ENCODE measurements at places on chromosomes 3 and 15.

DNA sequence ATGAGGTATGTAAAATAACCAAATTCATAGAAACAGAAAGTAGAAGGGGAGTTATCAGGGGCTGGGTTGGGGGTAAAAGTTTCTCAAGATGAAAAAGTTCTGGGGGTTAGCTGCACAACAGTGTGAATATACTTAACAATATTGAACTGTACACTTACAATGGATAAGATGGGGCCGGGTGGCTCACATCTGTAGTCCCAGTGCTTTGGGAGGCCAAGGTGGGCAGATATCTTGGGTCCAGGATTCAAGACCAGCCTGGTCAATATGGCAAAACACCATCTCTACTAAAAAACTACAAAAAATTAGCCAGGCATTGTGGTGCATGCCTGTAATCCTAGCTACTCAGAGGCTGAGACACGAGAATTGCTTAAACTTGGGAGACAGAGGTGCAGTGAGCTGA lies 274.3 kb downstream of the TJP1 start:
- DNase-seq, result no peak

DNA sequence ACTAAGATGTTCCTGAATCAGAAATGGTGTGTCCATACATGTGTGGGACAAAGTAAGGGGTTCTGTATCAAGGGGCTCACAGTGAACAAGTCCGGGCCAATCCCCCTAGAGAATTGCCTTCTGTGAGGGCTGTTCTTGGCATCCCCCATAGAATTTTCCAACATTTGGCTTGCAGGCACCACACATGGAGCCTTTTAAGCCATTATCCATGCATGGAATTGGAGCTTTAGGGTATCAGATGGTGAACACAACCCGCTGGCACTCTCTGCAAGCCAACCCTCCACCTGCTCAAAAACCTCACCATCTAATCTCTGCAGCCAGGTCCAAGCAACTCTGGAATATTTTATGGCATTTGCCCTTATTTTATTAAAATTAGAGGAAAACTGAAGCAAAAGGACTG lies 278.7 kb downstream of the ERC2 start:
- DNase-seq, result no peak

DNA sequence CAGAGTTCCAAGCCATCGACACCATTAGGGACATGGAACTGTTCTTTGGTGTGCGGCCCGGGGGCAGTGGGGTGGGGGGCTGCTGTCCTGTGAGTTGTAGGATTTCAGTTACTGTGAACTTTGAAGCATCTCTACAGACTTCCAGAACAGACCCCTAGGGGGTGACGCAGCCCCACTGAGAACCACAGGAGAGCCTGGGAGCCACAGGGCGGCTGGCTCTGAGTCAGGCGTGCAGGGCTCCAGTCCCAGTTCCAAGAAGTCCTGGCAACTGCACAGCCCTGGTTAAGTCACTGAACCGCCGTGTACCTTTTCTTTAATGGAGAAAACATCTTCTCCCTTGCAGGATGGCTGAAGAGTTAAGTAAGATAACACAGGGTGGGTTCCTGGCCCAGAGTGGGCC lies 23.5 kb upstream of the LRTM1 start:
- DNase-seq, result peak; percentile 66

DNA sequence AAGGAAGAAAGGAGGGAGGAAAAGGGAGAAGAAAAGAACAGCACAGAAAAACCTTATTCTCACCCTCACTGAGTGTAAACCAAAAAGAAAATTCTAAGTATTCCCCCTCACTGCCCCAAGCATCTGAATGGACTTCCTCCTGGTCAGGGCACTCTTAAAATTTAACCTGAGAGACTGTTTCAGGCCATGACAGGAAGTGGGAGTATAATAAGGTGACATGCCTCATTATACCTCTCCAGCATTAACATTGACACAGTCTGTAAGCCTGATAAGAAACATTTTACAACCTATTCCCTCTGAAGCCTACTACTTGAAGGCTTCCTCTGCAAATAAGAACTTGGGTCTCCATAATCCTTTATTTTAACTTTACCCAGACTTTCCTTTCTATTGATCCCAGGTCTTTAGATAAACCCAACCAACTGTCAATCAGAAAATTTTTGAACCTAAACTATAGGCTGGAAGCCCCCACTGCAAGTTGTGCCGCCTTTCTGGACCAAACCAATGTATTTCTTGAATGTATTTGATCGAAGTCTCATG lies 41.7 kb downstream of the SLCO2A1 start:
- DNase-seq, result no peak
